ENCODE measurements at places on chromosomes 12 and 14. TPM values are rescaled to one million over a fixed set of nuclear protein-coding genes. Genes with fewer than 3 reads are reported as not detected.

- H3K27me3 ChIP-seq = no peaks in the 10 kb centered on the region
- no peak overlapping the region for H3K4me3 ChIP-seq
- H3K27ac ChIP-seq = no peak overlapping the region
- DNase-seq = no peak
Measured at GRCh38 chr14:58650857-58651256, 13.1 kb downstream of the DACT1 start.

- no peak for DNase-seq
- peaks cover 13% of the 10 kb centered on the region for H3K4me1 ChIP-seq
- no peak overlapping the region for H3K4me3 ChIP-seq
Measured at GRCh38 chr12:68425998-68426397, 93.8 kb upstream of the MDM1 start.

Gene CARMIL3
- polyA plus RNA-seq = not detected

DNA sequence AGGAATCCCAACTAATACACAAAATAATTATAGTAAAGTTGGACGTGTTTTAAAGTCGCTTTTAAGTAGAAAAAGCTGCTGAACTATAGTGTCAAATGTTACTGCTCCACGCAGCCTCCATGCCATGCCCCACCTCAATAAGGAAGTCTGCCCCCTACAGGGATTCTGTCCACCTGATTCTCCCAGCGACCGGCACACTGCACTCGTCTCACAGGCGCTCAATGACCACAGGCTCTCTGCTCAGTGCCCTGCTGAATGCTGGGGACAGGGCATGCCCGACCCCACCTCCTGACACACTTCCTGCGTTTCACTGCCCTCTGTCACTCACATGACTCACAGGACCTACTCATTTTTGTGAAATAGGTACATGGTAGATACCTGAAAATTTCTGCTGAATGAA is 48.9 kb downstream of the BDKRB1 start:
- no peak overlapping the region for H3K4me3 ChIP-seq
- DNase-seq = no peak
- no peaks in the 10 kb centered on the region for H3K4me1 ChIP-seq
- peaks cover 29% of the 10 kb centered on the region for H3K36me3 ChIP-seq
- H3K27ac ChIP-seq = no peak overlapping the region

DNA sequence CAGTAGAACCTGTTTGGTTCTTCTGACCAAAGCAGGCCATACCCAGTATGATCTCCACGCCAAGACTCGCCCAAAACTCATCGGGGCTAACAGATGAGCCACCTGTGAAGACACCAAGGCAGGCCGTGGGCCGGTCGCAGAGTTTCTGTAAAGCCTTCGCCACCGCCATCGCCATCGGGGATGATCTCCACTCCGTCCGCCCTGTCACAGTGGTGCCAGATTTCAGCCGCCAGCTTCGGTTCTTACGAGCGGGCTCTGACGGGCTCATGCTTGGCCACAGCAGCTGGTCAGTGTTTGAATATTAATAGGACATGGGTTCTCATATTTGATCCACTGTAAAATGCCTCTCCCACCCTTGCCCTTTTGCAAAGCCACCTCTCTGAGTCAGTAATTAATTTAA is 113.2 kb upstream of the TMEM132D start:
- no peaks in the 10 kb centered on the region for H3K27me3 ChIP-seq
- no peak overlapping the region for H3K27ac ChIP-seq
- no peaks in the 10 kb centered on the region for H3K4me1 ChIP-seq
- no peak for DNase-seq
- H3K36me3 ChIP-seq = no peaks in the 10 kb centered on the region

- no peaks in the 10 kb centered on the region for H3K36me3 ChIP-seq
- no peak for DNase-seq
- H3K27ac ChIP-seq = no peak overlapping the region
- no peaks in the 10 kb centered on the region for H3K27me3 ChIP-seq
Measured at GRCh38 chr12:91743704-91744321, 401.8 kb downstream of the BTG1 start.

Gene GNB3
- polyA plus RNA-seq = not detected

Gene AQP6
- not detected for polyA plus RNA-seq

GRCh38 chr14:76882651-76883050 is 56.4 kb downstream of the LRRC74A start:
- no peak overlapping the region for H3K27ac ChIP-seq
- no peaks in the 10 kb centered on the region for H3K4me1 ChIP-seq
- no peaks in the 10 kb centered on the region for H3K27me3 ChIP-seq
- no peak overlapping the region for H3K4me3 ChIP-seq

- DNase-seq = no peak
- no peak overlapping the region for H3K27ac ChIP-seq
- no peak overlapping the region for H3K4me3 ChIP-seq
Measured at GRCh38 chr12:76400136-76400535, 51.9 kb upstream of the BBS10 start.

- no peak overlapping the region for H3K27ac ChIP-seq
- H3K36me3 ChIP-seq = no peaks in the 10 kb centered on the region
- peaks cover 19% of the 10 kb centered on the region for H3K4me1 ChIP-seq
- H3K27me3 ChIP-seq = no peaks in the 10 kb centered on the region
- H3K4me3 ChIP-seq = no peak overlapping the region
Measured at GRCh38 chr12:70317781-70318180, 48.3 kb upstream of the KCNMB4 start.

Gene NRIP2
- 2.0 TPM for polyA plus RNA-seq

DNA sequence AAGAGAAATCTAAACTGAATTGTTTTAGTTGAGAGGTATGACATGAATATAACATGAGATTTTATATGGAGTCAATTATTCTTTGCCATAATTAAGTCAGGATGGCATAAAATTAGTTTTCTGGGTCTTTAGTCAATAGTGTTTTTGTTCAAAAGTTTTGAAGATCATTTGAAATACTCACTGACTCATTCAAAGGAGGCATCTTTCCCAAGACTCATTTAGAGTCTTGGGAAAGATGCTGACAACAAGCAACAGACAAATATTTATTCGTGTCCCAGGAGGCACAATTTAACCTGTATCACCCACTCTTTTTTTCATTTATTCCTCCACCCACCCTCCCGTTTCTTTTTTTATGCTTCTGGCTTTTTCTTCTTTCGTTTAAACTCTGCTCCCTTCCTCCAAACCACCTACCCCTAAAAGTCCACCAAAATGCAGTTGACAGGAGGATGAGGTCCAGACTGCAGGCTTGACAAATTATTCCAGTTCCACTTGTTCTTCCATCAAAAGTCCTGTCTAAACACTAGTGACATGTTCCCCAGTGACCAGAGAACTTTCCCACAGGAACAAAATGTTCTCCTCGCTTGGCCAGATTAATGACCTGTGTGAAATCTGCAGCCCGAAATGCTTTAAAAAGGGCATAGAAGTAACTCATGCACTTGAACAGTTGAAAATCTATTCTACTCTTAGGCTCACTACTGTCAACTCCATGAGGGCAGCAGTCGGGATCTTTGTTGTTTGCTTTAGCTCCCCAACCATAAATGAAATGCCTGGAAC is 43.3 kb upstream of the CSRP2 start:
- H3K4me1 ChIP-seq = no peaks in the 10 kb centered on the region
- H3K4me3 ChIP-seq = no peak overlapping the region
- DNase-seq = no peak
- H3K27ac ChIP-seq = no peak overlapping the region
- no peaks in the 10 kb centered on the region for H3K36me3 ChIP-seq

Gene KHNYN
- polyA plus RNA-seq = 11.6 TPM

Gene SLC5A8
- not detected for polyA plus RNA-seq

DNA sequence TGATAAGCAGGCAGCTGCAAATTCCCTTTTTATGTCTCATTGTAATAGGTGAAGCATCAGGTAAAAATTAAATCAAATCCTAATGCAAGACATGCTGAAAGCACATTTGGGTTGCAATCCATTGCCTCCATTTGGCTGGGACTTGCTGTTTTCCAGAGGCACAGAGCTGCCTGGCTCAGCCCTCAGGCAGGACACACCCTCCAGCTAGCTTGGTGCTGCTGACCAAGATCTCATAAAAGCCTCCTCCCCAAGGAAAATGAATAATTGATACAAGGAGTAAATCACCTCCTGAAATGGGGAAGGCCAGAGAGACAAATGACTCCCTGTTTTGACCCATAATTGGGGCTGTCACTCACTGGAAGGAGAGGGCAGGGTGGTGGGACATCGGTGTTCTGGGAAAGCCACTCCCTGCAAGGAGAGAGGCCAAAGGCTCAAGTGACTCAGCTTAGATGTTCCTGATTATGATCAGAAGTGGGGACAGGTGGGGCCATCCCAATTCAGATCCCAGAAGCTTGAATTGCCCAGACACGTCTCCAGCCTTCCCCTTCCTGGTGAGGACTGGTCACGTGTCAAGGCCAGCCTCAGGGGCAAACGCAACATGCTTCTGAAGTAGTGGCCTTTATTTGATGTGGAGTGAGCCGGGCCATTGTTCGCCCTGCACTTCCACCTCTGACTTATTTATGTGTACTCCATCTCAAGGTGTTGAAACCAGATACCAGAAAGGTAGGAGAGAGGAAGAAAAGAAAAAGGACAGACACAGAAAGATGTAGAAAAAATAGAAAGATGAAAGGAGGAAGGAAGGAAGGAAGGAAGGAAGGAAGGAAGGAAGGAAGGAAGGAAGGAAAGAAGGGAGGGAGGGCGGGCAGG is 773.7 kb downstream of the BCL11B start:
- H3K27ac ChIP-seq = no peak overlapping the region
- H3K4me3 ChIP-seq = no peak overlapping the region
- H3K27me3 ChIP-seq = no peaks in the 10 kb centered on the region
- no peak for DNase-seq
- no peaks in the 10 kb centered on the region for H3K36me3 ChIP-seq

DNA sequence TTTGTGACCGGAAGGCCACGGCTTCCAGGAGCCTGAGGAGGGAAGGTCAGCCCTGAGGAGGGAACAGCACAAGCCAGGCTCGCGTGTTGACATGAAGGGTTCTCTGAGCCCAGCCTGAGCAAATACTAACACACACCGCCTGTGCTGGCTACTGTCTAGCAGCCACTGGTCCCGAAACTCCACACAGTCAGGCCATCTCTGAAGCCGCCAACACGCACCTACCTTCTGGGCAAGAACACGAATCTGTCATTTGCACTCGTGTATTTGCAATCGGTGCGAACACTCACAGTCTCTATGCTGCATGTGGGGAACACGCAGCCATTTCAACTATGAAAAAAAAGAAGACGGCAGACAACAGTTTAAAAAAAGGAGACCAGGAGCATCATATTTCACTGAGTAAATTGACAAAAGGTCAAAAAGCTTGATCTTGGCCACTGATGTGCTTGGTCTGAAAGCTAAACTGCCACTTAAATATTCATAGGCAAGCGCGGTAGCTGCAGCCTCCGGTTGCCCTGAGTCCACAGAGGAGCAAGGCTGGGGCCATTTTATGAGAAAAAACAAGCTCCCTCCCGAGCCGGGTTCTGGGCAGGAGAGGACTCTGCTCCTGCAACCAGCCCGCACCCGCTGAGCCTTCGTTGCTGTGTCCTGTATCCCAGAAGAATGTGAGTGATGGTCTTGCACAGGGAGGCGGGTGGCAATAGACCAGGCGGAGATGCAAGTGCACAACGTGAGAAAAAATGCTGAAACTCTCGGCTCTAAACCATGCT is 57.8 kb downstream of the RIMBP2 start:
- H3K4me1 ChIP-seq = no peaks in the 10 kb centered on the region
- DNase-seq = no peak
- no peaks in the 10 kb centered on the region for H3K36me3 ChIP-seq
- no peak overlapping the region for H3K4me3 ChIP-seq
- no peak overlapping the region for H3K27ac ChIP-seq

DNA sequence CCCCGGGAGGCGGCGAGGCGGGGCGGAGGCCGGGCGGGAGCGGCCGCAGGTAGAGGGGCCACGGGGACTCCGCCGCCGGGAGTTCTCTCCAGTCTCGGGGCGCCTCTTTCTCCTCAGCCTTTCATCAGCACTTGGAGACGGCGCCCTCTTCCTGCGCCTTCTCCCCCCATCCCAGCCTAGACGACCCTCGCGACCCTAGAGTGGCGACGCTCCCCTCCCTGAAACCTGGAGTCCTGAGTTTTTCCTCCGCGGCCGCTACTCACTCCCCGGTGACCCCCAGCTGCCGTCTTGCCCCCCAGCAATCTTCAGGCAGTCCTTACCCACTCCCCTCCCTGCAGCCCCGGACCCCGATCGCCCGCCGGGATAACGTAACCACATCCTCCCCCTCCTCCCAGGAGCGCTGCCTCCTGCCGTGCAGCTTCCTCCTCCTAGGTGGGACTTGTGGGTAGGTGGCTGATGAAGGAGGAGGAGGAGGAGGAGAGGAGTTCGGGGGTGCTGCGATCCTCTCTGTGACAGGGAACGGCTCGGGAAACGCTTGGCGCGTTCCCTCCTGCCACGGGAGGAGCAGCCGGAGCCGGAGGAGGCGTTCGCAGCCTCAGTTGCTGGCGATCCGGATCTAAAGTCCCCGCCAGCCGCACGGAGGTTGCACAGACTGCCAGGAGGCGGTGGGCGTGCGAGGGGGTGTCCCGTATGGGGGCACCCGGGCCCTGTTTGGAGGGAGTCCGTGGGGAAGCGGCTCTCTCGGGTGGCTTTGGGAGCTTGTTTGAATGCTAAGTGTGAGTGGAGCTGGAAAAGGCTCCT is 891 bp downstream of the PLEKHA5 start:
- DNase-seq = peak; percentile 15
- H3K4me1 ChIP-seq = peaks cover 14% of the 10 kb centered on the region
- H3K27ac ChIP-seq = peak overlapping the region; percentile 38
- H3K4me3 ChIP-seq = peak overlapping the region; percentile 74
- H3K27me3 ChIP-seq = no peaks in the 10 kb centered on the region
- no peaks in the 10 kb centered on the region for H3K36me3 ChIP-seq

GRCh38 chr12:120460157-120460556 is 9.4 kb downstream of the SRSF9 start:
- no peak for DNase-seq
- no peak overlapping the region for H3K27ac ChIP-seq
- H3K4me1 ChIP-seq = no peaks in the 10 kb centered on the region
- no peaks in the 10 kb centered on the region for H3K27me3 ChIP-seq

DNA sequence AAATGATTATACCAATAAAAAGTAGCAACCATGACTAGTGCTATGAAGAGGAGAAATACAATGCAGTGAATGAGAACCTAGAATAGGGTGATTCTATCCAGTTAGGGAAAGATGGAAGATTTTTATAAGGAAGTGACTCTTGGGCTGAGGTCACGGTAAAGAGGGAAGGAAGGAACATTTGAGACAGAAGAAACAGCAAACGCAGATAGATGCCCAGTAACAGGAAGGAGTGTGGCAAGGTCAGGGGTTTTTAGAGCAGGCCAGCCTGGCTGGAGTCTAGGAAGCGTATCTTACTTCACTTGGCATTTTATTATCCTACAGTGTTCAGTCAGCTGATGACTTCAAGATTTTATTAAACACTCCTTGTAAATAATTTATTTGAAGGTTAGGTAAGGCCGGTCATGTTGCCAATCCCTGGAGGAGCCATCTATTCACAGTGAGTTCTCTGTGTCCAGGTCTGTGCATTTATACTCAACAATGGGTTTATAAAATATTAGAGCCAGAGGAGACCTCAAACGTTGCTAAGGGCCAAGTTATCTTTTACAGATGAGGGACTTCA is 170.6 kb downstream of the PRKCH start:
- no peak for DNase-seq
- H3K4me1 ChIP-seq = peaks cover 66% of the 10 kb centered on the region
- no peaks in the 10 kb centered on the region for H3K27me3 ChIP-seq
- H3K4me3 ChIP-seq = no peak overlapping the region
- peaks cover 68% of the 10 kb centered on the region for H3K36me3 ChIP-seq
